Esophagus mucosa (tissue), 1 donor: ENCODE measurements at places on chromosomes 12 and 14. TPM values are rescaled to one million over a fixed set of nuclear protein-coding genes. Genes with fewer than 3 reads are reported as not detected.

The DHRS2 gene
- not detected for total RNA-seq

The FBXO34 gene
- total RNA-seq = 36.0 TPM

The SIX6 gene
- total RNA-seq = not detected

The RPGRIP1 gene
- total RNA-seq = not detected

The NPFF gene
- not detected for total RNA-seq

The TMEM229B gene
- 0.80 TPM for total RNA-seq

The CBLN3 gene
- 0.44 TPM for total RNA-seq

- ATAC-seq = no peak
Measured at GRCh38 chr12:117583677-117584225, 222.3 kb upstream of the NOS1 start.

DNA sequence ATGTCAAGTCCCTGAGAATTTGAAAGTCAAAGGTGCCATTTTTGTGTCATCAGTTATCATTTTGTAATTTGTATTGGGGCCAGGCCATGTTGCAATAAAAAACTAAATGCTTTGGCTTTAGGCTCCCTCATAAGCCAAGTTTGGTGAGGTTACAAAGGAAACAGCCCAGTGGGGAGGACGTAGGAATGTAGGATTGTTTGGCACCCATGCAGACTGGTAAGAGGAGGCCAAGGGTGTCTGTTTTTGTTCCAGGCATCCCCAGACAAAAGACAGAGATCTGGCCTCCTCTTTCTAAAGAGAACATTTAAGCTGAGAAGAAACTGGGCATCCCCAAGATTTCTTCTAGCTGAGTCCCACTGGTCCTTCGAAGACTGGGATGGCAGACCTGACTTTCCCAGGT is 111.7 kb downstream of the SUDS3 start:
- ATAC-seq = no peak

DNA sequence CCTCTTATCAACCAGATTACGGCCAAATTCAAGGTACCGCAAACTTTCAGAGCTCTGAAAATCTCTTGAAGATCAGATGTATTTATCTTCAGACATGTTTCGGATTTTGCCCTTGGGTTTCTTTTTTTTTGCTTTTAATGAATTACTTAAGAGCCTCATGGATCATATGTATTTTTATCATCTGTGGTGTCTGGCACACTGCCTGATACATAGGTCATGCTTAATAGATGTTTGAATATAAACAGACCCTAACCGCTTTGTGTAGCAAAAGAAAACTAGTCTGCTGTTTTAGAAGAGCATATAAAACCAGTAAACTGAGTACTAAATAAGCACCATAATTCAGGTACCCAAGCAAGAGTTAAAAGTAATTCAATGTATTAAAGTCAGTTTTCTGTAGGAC is 20.1 kb upstream of the TBK1 start:
- ATAC-seq = no peak

DNA sequence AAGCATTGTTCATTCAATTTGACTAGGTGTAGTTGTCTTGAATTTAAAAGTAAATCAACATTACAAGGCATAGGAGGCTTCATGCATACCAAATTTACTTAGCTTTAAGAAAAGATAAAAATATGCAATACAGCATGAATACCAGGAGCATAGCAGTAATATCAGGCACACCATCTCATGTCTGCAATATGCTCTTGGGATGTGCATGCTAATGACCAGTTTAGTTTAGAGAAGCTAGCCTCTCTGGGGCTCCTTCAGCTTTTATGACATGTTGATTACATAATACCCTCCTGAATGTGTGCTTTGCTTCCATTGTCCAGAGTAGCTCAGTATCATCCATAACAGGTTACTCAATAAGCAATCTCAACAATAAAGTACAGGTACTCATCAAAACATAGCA is 497.2 kb downstream of the FLRT2 start:
- no peak for ATAC-seq

DNA sequence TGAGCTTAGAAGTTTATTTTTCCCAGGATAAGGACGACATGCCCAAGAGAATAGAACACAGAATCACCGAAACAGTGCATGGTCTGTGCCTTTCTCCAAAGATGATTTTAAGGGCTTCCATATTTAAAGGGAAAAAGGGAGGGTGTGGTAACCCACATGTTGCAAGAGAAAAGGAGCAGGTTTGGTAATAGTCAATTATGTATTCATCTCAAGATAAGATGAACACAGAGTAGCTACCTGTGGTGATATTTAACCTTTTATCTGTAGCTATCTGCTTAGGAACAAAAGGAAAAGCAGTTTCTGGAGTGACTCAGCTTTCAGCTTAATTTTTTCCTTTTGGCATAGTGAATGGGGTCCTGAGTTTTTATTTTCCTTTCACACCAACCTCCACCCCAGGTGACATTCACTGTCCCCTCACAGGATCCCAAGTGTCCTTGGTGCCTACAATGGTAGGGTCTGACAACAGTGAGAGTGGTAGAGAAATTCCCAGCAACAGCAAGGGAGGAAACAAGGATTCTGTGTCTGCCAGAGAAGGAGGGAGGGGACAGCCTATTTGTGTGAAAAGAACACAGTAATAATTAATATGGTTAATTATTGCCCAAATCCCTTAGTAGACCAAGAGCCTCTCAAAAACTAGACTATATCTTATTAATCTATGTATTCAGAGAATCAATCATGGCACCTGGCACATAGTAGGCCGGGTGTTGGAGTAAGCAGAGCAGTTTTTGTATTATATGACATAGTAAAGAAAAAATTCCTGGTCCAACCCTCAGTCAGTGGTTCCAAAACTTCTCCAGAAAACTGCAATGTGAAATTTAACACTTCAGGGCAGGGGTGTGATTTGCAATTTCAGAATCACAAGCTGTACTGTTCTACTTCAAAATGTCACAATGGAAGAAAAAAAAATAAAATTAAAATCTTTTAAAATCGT is 154.5 kb downstream of the PHLDA1 start:
- no peak for ATAC-seq

DNA sequence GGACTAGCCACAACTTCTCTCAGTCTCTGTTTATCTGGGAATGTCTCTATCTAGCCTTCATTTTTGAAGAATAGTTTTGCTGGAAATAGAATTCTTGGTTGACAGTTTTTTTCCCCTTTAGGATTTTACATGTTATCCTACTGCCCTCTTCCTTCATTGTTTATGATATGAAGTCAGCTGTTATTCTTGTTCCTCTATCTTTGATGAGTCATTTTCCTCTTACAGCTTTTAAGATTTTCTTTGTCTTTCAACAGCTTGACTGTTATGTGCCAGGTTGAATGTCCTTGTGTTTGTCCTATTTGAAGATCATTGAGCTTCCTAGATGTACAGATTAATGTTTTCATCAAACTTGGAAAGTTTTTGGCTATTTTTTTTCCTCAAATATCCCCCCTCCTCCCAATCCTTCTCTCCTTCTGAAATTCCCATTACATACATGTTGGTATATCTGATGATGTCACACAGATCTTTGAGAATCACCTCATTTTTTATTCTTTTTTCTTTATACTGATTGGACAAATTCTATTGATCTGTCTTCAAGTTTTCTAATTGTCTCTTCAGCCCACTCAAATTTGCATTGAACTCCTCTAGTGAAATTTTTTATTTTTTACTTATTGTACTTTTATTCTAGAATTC is 4.5 kb upstream of the GOLGA5 start:
- ATAC-seq = no peak

DNA sequence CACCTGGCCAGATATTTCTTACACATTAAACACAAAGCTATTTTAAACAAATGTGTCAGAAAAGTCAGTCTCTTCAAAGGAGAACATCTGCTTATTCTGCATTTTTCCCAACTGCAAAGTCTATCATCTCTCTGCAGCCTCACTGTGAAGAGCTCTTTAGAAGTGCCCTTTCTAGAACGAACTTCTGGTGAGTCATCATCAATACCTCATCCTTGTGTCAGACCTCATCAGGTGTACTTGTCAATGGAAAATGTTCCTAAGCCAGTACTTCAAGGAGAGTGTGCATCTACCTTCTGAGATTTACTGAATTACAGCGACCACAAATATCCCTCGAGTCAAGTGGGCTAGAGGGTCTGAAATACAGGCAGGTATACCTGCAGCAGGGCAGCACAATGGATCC is 457.3 kb downstream of the LRIG3 start:
- no peak for ATAC-seq

- ATAC-seq = no peak
Measured at GRCh38 chr12:20527417-20528163, 159.3 kb downstream of the PDE3A start.

- no peak for ATAC-seq
Measured at GRCh38 chr12:108345716-108346633, 6.9 kb upstream of the CMKLR1 start.

GRCh38 chr12:114209861-114210260 is 196.1 kb downstream of the TBX5 start:
- ATAC-seq = no peak

DNA sequence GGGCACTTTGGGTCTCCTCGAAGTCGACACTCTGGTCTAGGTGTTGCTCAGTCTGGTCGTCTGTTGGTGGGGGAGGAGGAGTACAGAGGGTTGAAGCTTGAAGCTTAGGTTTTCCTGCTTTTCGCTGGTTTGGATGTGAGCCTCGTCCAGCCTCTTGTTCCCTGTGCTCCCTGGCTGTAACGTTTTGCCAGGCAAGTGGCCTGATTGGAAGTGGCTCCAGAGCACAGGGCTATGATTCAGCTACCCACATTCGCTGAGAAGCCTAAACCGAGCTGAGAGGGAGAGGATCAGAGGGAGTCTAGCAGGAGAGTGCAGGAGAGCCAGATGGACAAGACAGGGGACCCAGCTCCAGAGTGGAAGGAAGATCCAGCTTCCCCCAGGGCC is 6.1 kb downstream of the HOXC10 start:
- no peak for ATAC-seq
